ENCODE measurements at places on chromosomes 1 and 21. TPM values are rescaled to one million over a fixed set of nuclear protein-coding genes. Genes with fewer than 3 reads are reported as not detected.

DNA sequence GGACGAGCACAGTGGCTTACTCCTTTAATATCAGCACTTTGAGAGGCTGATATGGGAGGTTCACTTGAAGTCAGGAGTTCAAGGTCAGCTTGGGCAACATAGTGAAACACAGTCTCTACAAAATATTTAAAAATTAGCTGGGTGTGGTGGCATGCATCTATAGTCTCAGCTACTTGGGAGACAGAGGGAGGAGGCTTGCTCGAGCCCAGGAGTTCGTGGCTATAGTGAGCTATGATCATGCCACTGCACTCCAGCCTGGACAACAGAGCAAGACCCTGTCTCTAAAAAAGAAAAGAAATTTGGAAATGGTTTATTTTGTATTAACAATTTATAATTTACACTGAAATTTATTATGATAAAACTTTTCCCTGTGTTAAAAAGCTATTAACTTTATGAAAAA lies 1.7 kb upstream of the ANGPTL3 start:
- H3K27me3 ChIP-seq, result no peaks in the 10 kb centered on the region
- H3K27ac ChIP-seq, result no peak overlapping the region
- no peak for DNase-seq
- no peaks in the 10 kb centered on the region for H3K36me3 ChIP-seq
- no peaks in the 10 kb centered on the region for H3K4me1 ChIP-seq

DNA sequence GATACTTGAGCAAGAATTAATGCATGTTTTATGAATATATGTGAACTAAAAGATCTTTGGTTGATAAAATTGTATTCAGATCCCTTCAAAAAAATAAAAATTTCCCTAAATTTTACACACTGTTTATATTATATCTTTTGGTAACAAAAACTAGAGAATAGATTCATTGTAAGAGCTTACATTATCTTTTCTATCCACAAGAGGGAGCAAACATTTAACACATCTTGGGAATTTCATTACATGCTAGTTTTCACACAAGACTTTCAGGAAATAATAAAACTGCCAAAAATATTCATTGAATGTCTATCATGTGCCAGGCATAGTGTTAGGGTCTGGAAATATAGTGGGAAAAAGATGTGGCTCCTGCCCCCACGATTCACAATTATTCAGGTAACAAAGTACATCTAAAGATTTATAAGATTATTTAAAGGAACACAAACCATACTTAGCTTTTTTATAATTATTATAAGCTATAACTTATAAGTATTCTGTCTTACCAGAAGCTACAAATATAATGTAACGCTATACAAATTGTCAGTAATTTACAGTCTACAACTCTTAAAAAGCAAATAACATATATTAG lies 30.6 kb downstream of the FAF1 start:
- H3K4me3 ChIP-seq, result no peak overlapping the region
- peak; percentile 32 for DNase-seq
- H3K36me3 ChIP-seq, result no peaks in the 10 kb centered on the region
- no peaks in the 10 kb centered on the region for H3K4me1 ChIP-seq
- no peaks in the 10 kb centered on the region for H3K27me3 ChIP-seq

- peak overlapping the region; percentile 77 for H3K27ac ChIP-seq
- no peak overlapping the region for H3K4me3 ChIP-seq
- H3K27me3 ChIP-seq, result no peaks in the 10 kb centered on the region
- peaks cover 17% of the 10 kb centered on the region for H3K4me1 ChIP-seq
- H3K36me3 ChIP-seq, result no peaks in the 10 kb centered on the region
Observed at GRCh38 chr1:245091818-245092637, 62.8 kb upstream of the KIF26B start.

DNA sequence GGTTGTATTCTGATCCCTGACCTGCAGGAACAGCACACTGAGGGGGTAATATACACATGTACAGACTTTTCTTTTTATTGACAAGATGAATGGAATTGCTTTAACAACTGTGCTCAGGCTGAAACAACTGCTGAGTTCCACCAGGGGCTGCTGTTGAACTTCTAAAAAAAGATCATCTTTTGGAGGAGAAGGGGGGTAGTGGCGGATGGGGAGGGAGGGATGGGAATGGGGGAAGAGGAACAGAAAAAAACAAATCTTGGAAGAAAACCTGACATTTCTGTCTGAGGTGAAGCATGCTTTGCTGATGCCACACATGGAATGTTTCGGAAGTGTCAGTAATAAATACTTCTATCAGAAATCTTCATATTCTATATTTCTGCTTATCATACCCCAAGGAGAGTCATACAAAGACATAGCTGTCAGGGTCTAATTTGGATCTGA lies 75.0 kb downstream of the RWDD3 start:
- peak; percentile 12 for DNase-seq
- H3K4me1 ChIP-seq, result no peaks in the 10 kb centered on the region
- no peaks in the 10 kb centered on the region for H3K36me3 ChIP-seq

- H3K27me3 ChIP-seq, result no peaks in the 10 kb centered on the region
- no peaks in the 10 kb centered on the region for H3K36me3 ChIP-seq
- H3K27ac ChIP-seq, result no peak overlapping the region
Observed at GRCh38 chr1:171600862-171601261, 21.2 kb upstream of the MYOCOS start.

DNA sequence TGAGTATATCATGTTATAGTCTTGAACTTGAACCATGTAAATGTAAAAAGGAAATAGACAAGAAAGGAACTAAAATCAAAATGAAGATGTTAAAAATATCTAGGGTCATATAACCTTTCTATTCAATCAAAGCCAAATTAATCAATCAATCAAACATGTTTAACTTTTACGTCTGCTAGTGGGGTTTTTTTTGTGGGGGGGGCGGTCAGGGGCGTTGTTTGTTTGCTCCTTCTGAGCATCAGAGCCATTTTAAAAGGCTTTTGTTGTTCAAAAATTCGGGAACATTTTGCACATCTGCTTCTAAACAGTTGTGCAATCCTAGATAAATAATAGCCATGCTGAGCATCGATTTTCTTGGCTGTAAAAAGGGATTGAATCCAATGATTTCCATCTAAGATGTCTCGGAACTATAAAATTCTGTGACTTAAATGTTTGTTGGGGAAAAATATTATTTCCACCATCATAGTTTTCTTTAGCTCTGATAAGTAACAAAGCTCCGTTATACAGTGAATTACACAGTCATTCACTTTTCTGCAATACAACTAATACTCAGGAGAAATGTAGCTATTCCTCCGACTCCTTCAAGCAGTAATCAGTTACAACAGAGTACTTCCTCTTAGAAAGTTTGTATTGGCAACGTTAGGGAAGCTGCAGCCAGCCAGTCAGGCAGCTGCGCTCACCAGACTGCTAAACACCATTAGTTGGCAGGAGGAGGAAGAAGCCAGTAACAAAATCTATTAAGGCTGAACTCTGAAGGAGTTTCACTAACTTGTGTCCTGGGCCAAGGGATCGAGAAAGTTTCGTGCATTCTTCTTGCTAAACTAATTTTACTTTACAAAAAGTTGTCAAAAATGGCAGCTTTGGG lies 2.2 kb downstream of the SPATA6 start:
- H3K36me3 ChIP-seq, result no peaks in the 10 kb centered on the region
- H3K4me3 ChIP-seq, result peak overlapping the region; percentile 16
- no peaks in the 10 kb centered on the region for H3K27me3 ChIP-seq
- peak; percentile 77 for DNase-seq
- peaks cover 23% of the 10 kb centered on the region for H3K4me1 ChIP-seq
- no peak overlapping the region for H3K27ac ChIP-seq

GRCh38 chr1:54581621-54582035 lies 33.6 kb downstream of the ACOT11 start:
- H3K4me3 ChIP-seq, result no peak overlapping the region
- peak; percentile 58 for DNase-seq
- no peaks in the 10 kb centered on the region for H3K36me3 ChIP-seq
- H3K27ac ChIP-seq, result no peak overlapping the region
- H3K27me3 ChIP-seq, result no peaks in the 10 kb centered on the region
- H3K4me1 ChIP-seq, result peaks cover 3% of the 10 kb centered on the region

- no peaks in the 10 kb centered on the region for H3K36me3 ChIP-seq
- peaks cover 6% of the 10 kb centered on the region for H3K4me1 ChIP-seq
- H3K27me3 ChIP-seq, result no peaks in the 10 kb centered on the region
Observed at GRCh38 chr1:56646611-56647010, 1.5 kb downstream of the PRKAA2 start.

- no peak for DNase-seq
- H3K4me1 ChIP-seq, result peaks cover 44% of the 10 kb centered on the region
- H3K27me3 ChIP-seq, result no peaks in the 10 kb centered on the region
- no peak overlapping the region for H3K4me3 ChIP-seq
- H3K36me3 ChIP-seq, result peaks cover 49% of the 10 kb centered on the region
Observed at GRCh38 chr21:38813547-38813946, 7.8 kb downstream of the ETS2 start.

DNA sequence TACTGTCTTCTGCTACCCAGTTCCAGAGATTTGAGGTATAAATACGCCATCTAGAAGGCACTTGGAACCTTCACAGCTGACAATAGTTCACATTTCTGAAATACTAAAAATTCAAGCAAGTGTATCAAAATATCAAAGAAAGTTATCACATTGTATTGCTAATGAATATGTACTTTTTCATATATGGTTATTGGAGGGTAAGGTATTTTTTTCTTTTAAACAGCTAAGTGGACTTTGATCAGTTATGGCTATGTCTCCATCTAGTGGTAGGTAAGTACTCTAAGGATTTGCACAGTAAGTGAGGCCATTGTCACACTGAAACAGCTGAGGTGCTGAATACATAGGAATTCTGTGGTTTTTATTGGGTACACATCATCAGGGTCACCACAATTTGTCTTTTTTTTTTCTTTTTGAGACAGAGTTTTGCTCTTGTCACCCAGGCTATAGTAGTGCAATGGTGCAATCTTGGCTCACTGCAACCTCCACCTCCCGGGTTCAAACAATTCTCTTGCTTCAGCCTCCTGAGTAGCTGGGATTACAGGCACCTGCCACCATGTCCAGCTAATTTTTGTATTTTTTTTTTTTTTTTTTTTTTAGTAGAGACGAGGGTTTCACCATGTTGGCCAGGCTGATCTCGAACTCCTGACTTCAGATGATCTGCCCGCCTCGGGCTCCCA lies 49.1 kb upstream of the CR2 start:
- H3K4me3 ChIP-seq, result no peak overlapping the region
- peak; percentile 53 for DNase-seq
- peaks cover 3% of the 10 kb centered on the region for H3K27me3 ChIP-seq
- no peaks in the 10 kb centered on the region for H3K36me3 ChIP-seq

- DNase-seq, result no peak
- no peaks in the 10 kb centered on the region for H3K4me1 ChIP-seq
- H3K36me3 ChIP-seq, result no peaks in the 10 kb centered on the region
- H3K27me3 ChIP-seq, result peaks cover 5% of the 10 kb centered on the region
- no peak overlapping the region for H3K4me3 ChIP-seq
Observed at GRCh38 chr1:232280910-232281309, 349.0 kb downstream of the SIPA1L2 start.

Gene RBM11
- 2.6 TPM for total RNA-seq

Gene FCRL6
- not detected for total RNA-seq

Gene VAV3
- 1.9 TPM for total RNA-seq
